Hepatocyte (in vitro differentiated cells): ENCODE measurements at places on chromosomes 4 and X. TPM values are rescaled to one million over a fixed set of nuclear protein-coding genes. Genes with fewer than 3 reads are reported as not detected.

DNA sequence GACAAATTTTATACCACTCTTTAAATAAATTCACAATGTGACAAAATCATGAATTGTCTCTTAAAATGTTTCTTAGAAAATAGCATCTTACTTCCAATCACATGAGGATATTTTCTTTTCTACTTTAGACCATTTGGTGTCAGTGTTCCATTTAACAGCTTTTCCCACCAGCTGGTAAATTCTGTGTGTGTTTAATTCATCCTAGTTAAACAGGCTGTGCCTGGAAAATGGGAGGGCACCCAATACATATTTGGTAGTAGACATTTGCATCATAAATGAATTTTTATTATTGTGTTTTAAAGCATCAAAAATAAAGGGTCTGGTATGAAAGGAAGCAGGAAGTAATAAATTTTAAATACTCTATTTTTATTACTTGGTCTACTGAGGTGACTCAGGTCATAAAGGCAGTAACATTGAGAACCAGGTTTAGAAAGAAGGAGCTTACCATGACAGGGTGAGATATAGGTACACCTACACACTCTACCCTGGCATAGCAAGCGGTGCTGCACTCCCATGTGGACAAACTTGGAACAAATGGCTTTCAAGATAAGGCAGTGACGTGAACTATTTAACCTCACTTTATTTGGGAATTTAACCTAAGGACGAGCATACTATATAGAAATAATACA, 344.5 kb downstream of the BMPR1B start:
- no peak for DNase-seq

- DNase-seq: no peak
Observed at GRCh38 chrX:19563746-19564145, 48.4 kb upstream of the MAP3K15 start.

Gene PRKG2
- polyA plus RNA-seq: 4.6 and 6.7 TPM in 2 replicates

DNA sequence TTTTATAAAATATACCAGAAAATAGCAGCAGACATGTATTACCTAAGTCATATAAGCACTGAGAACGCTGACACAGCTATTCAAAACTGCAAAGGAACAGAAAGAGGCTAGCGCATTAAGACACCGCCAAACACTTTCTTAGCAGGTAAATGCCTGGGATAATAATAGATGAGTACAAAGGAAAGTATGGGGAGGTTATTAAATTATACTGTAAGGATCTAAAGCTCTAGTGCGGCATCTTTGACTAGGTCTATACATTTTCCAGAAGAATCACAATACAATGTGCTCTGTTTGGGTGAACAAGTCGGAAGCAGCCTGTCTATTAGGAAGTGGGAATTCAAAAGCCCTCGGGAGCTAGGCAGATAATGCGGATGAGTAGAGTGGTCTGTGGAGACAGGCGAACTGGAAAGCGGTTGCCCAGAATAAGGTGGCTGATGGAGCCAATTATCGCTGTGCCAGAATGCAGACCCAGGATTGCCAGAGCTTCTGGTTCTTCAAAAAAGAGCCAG, 443.6 kb upstream of the TENM3 start:
- DNase-seq: no peak

DNA sequence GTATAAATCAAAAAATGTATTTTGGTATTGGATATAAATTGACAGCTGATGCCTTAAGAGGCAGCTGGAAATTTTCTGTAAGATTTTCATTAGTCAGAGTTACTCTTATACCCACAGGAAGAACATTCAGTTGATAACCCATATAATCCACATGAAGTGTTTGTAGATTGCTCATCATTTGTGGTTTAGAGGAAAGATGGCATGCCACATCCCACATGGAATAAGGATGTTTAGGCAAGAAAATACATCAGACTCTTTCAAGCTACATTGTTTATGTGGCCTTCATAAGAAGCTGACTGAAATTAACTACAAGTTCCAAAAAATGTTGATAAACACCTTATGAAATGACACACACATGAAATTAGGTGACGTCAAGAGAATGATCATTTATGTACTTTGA, 56.6 kb downstream of the AREG start:
- DNase-seq: no peak

DNA sequence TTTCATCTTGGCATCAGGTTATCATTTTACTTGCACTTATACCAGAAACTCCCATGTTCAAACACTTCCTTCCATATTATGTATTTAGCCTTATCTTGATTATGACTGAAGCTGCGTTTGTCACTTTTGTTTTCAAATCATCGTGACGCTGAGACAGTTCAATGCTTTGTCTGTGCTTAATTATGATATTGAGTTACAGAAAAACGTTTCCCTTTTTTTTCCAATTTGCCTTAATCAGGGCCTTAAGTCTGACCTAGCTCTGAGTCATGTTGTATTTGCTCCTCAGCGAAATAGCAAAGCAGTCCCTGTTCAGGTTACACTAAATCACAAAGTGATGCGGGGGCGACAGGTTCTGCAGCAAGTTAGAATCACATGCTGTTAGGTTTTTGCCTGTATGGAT, 254.7 kb downstream of the AFF2 start:
- no peak for DNase-seq
